ENCODE measurements at places on chromosomes 5 and 9. TPM values are rescaled to one million over a fixed set of nuclear protein-coding genes. Genes with fewer than 3 reads are reported as not detected.

The PCDHGB7 gene
- total RNA-seq, result not detected

DNA sequence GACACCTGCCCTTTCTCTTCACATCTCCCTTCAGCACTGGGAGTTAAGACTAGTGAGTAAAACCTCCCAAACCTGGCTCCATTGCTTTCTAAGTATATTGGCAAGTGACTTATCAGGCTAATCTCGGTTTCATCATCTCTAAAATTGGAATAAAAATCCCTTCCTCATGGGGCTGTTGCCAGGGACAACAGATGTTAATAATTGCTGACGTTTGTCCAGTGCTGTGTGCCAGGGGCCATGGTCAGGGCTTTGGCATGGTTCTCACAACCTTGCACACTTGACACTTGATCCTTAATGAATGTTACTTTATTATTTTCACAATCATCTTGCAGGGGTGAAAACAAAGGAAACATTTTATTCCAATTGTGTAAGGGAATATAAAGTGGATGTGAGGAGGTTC is 1262.0 kb upstream of the WWC1 start:
- no peak overlapping the region for H3K4me3 ChIP-seq
- DNase-seq, result no peak
- no peak overlapping the region for H3K27ac ChIP-seq

GRCh38 chr5:139600336-139600949 is 39.3 kb downstream of the UBE2D2 start:
- peaks cover 22% of the 10 kb centered on the region for H3K36me3 ChIP-seq
- H3K27me3 ChIP-seq, result no peaks in the 10 kb centered on the region
- H3K27ac ChIP-seq, result no peak overlapping the region
- H3K4me3 ChIP-seq, result no peak overlapping the region

DNA sequence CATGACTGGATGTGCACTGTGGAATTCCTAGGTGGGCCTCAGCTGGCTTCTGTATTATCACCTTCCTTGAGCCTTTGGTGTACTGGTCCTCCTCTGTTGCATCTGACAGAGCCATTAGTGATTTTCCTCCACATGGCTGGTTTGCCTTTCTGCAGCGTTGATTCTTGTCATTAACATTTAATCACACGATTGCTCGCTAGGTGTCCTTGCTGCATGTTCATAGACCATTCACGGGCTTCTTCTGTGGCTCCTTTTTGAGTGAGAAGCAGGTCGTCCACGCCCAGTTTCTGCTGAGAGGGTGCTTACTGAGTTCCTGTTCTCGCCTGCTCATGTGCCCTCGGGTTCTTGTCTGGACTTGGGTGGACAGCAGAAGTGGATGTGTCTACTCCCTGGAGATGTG is 29.3 kb downstream of the ADAMTS16 start:
- DNase-seq, result no peak
- H3K36me3 ChIP-seq, result no peaks in the 10 kb centered on the region
- no peak overlapping the region for H3K4me3 ChIP-seq
- no peaks in the 10 kb centered on the region for H3K4me1 ChIP-seq
- H3K27ac ChIP-seq, result no peak overlapping the region
- H3K27me3 ChIP-seq, result no peaks in the 10 kb centered on the region

DNA sequence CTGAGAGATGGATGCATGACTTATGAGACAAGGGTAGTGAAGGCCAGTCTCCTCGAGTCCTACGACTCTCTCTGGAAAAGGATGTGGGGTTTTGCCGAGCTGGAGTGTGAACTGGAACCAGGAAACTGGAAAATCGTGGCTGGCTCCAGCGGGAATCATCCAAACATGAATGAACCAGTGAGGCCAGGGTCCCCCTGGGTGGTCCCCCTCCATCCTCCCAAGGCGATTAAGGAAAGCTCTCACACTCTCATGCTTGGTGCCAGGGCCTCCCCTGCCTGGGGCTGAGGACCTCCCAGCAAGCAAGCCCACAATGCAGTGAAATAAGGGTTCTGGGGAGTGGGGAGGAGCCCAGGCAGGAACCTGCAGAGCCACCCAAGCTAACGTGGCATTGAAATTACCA is 9.6 kb upstream of the AMBP start:
- no peak overlapping the region for H3K27ac ChIP-seq
- H3K4me1 ChIP-seq, result no peaks in the 10 kb centered on the region
- H3K27me3 ChIP-seq, result no peaks in the 10 kb centered on the region
- H3K36me3 ChIP-seq, result no peaks in the 10 kb centered on the region
- no peak overlapping the region for H3K4me3 ChIP-seq
- DNase-seq, result no peak

The PSAT1 gene
- total RNA-seq, result 93.4 TPM

The POLR1E gene
- 82.5 TPM for total RNA-seq

DNA sequence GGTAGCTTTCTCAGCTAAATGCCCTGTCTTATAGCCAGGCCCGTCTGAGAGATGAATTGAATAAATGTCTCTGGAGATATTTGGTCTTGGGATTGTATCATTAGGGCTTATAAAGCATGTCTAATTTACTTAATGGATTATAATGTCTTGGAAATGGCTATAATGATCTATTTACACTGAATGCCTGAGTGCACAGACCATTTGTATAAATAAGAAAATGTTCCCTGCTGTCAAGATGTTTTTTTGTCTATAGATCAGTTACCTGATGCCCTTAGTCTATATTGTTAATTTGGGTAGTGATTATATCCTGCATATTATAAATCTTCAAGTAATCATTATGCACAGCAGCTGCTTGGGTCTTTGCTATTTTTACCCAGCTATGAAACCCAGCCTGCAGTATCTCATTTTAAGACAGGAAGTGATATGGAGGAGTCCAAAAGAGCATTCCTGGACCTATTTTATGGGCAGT is 112.9 kb upstream of the ACTBL2 start:
- no peaks in the 10 kb centered on the region for H3K36me3 ChIP-seq
- no peak overlapping the region for H3K27ac ChIP-seq
- H3K27me3 ChIP-seq, result no peaks in the 10 kb centered on the region
- no peaks in the 10 kb centered on the region for H3K4me1 ChIP-seq

The EPB41L4B gene
- 0.35 TPM for total RNA-seq

The BAAT gene
- total RNA-seq, result not detected

The DMGDH gene
- not detected for total RNA-seq

DNA sequence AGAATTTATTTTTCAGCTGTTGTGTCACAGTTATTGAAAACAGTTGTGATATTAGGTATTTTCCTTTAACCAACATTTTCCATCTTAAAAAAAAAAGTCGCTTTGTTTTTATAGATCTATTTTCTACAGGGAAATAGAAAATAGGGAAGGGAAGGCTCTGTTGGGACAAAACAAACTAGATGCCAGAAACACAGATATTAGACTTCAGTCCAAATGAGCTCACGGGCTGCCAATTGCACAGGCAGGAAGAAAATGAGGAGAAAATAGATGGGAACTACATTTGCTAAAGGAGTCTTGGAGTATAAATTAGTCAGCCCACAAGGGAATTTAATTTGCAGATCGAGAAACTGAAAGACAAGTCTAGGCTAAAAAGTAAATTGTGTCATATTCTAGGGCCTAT is 21.4 kb upstream of the ISOC1 start:
- no peak overlapping the region for H3K27ac ChIP-seq
- H3K36me3 ChIP-seq, result no peaks in the 10 kb centered on the region
- no peaks in the 10 kb centered on the region for H3K4me1 ChIP-seq
- no peak for DNase-seq
- no peaks in the 10 kb centered on the region for H3K27me3 ChIP-seq

GRCh38 chr9:138045541-138046490 is 168.2 kb downstream of the CACNA1B start:
- H3K36me3 ChIP-seq, result no peaks in the 10 kb centered on the region
- no peak overlapping the region for H3K4me3 ChIP-seq
- H3K4me1 ChIP-seq, result no peaks in the 10 kb centered on the region
- H3K27ac ChIP-seq, result no peak overlapping the region

GRCh38 chr5:178291969-178292825 is 59.6 kb upstream of the PHYKPL start:
- H3K36me3 ChIP-seq, result no peaks in the 10 kb centered on the region
- DNase-seq, result no peak
- H3K27me3 ChIP-seq, result no peaks in the 10 kb centered on the region
- H3K4me1 ChIP-seq, result no peaks in the 10 kb centered on the region

- no peaks in the 10 kb centered on the region for H3K4me1 ChIP-seq
- DNase-seq, result no peak
- no peak overlapping the region for H3K27ac ChIP-seq
- H3K4me3 ChIP-seq, result no peak overlapping the region
Measured at GRCh38 chr5:112436144-112436543, 17.1 kb upstream of the EPB41L4A start.

DNA sequence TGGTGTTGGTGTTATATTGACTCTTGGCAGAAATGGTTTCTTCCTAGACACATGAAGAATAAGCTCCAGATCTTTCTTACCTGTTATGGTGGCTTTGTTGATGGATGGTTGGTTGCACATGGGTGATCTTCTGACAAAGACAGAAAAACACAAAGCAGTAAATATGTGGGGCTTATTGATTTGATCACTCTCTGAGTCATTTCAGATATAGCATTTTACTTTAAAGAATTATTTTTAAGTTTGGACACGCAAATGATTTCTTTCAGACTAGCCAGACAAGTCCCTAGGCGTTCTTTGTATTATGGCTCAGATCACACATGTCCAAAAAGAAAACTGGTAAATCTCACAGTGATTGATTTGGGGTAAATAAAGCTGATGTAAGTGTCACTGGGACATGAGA is 597.6 kb downstream of the RAB3C start:
- H3K36me3 ChIP-seq, result no peaks in the 10 kb centered on the region
- no peak overlapping the region for H3K4me3 ChIP-seq
- DNase-seq, result no peak
- H3K4me1 ChIP-seq, result no peaks in the 10 kb centered on the region
- no peaks in the 10 kb centered on the region for H3K27me3 ChIP-seq
- no peak overlapping the region for H3K27ac ChIP-seq

DNA sequence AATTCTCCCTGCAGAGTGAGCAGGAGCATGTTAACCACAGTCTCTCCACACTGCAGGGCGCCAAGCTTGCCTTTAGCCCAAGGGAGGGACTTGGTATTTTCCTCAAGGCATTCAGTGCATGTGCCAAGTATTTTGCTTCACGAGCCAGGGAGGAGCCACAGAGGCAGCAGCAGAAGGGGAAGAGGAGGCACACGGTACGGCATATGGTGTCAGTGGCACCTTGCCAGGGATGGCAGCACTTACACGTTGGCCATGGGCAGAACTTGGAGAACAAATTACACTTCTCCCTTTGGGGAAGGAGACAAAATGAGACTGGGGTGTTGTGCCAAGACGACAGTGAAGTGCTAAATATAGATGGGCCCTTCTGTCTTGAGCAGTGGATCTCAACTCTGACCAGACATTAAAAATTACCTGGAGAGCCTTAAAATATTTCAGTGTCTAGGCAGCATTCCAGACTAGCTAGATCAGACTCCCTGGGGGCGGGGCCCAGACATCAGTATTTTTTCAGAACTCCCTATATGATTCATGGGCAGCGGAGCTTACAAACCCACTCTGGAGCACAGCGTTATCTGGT is 155.8 kb downstream of the DRD1 start:
- H3K4me3 ChIP-seq, result no peak overlapping the region
- H3K27ac ChIP-seq, result no peak overlapping the region
- H3K27me3 ChIP-seq, result no peaks in the 10 kb centered on the region
- H3K36me3 ChIP-seq, result no peaks in the 10 kb centered on the region

DNA sequence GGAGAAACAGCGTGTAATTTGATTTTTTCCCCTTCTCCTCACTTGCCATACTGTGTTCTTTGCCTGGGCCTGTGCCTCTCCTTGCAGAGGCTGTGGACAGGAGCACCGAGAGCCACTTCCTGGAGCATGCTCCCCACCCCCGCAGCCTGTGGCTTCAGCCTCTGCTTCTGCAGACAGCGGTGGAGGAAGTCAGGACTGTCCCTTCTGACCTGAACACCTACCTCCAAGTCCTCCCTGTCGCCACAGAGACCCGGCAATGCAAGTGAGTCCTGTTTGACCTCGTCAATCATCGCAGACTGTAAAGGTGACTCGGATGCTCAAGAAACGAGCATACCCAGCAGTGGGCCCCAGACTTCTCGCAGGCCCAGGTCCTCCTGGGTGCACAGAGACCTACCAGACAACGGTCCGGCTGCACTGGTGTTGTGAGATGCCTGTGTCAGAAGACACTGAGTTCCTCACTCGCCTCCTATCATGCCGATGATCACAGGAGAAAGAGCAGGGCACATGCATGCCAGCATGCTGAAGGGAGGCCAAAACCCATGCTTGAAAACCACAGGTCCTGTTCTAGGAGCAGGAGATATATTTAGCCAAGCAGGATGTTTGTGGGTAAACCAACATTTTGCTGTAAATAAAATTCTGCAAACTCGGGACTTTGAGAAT is 198.8 kb downstream of the AUH start:
- no peaks in the 10 kb centered on the region for H3K36me3 ChIP-seq
- DNase-seq, result peak; percentile 27
- peaks cover 41% of the 10 kb centered on the region for H3K4me1 ChIP-seq
- H3K27ac ChIP-seq, result peak overlapping the region; percentile 9

- H3K4me1 ChIP-seq, result no peaks in the 10 kb centered on the region
- H3K4me3 ChIP-seq, result no peak overlapping the region
- no peak overlapping the region for H3K27ac ChIP-seq
- H3K36me3 ChIP-seq, result no peaks in the 10 kb centered on the region
Measured at GRCh38 chr5:61964201-61964600, 341.8 kb upstream of the KIF2A start.

The C1QTNF3 gene
- 1.4 TPM for total RNA-seq

The MEIKIN gene
- total RNA-seq, result 0.53 TPM

The RNF180 gene
- not detected for total RNA-seq

The CCDC152 gene
- total RNA-seq, result 14.5 TPM

The VLDLR gene
- total RNA-seq, result 2.6 TPM

DNA sequence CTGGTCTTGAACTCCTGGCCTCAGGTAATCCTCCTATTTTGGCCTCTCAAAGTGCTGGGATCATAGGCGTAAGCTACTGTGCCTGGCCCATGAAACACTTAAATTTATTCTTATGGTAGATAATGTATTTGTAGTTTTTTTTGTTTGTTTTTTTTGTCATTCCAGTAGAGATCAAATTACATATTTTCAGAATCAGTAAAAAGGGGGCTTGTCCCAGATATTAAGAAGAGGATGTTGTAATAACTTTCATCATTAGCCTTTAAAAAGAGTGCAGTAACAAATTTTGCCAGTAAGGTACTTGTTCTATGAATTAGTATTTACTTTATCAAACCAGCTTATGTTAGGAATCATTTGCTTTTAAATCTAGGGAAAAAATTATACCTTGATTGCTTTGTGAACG is 42.6 kb downstream of the GAPVD1 start:
- no peaks in the 10 kb centered on the region for H3K4me1 ChIP-seq
- no peak overlapping the region for H3K27ac ChIP-seq
- H3K4me3 ChIP-seq, result no peak overlapping the region
- H3K36me3 ChIP-seq, result peaks cover 25% of the 10 kb centered on the region

GRCh38 chr5:78501411-78502352 is 141.3 kb downstream of the SCAMP1 start:
- peaks cover 5% of the 10 kb centered on the region for H3K27me3 ChIP-seq
- H3K36me3 ChIP-seq, result no peaks in the 10 kb centered on the region
- H3K27ac ChIP-seq, result no peak overlapping the region
- H3K4me1 ChIP-seq, result no peaks in the 10 kb centered on the region
- no peak overlapping the region for H3K4me3 ChIP-seq

DNA sequence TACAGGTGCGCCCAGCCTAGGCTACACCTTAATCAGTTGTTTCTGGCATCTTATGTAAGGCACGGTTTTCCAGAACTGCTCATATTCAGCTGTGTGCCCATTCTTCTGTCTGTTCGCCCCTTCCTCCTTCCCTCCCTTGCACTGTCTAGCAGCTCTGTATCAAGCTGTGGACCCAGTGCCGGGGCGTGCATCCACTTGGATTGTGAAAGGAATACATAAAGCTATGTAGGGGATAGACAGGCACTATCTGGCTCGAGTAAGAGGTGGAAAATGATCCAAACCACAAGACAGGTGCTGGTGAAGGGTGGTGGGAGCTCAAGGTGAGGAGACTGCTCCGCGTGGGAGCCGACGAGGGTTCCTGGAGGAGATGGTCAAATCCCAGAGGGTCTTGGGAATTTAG is 2.0 kb downstream of the GLIPR2 start:
- DNase-seq, result no peak
- H3K4me3 ChIP-seq, result no peak overlapping the region
- H3K4me1 ChIP-seq, result peaks cover 73% of the 10 kb centered on the region
- no peaks in the 10 kb centered on the region for H3K36me3 ChIP-seq

The PRLR gene
- total RNA-seq, result not detected

Measured in CD8-positive, alpha-beta memory T cell (primary cell).